ENCODE measurements at places on chromosomes 3 and 15.

DNA sequence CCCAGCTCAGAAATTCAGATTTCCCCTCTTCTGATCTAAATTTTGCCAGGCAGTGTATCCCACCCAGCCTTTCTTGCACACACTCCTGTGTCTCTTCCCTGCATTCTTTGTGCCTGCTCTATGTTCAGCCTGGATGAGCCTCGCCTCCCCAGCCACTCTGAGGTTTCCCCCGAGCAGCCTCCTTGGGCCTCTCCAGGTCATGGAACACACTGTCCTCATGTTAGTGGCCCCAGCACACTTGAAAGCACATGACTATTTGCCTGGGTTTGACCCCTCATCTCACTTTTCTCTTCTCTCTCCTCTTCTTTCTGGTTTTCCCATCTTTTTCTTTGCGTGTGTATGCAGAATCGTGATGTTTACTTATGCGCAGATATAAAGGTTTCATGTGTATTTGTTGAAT is 3.1 kb downstream of the THSD4 start:
- no peak for DNase-seq

DNA sequence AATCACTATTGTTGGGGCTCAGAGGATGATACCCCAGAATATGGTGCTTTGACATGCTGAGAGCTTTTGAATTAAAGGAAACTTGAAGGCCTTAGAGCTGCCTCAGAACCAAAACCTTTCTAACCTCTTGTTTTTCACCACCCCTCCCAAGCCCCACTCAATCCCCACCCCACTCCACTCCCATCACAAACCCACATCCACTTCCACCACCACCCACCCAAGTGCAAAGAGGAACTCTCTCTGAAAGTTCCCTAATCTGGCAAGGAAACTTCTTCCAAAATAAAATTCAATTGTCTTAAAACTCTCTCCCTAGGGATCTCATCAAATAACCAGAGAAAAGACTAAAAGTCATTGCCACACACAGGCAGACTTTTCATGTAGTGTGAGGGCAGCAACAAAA is 301.2 kb upstream of the ARHGEF26 start:
- no peak for DNase-seq

GRCh38 chr3:42705058-42705767 is 2.6 kb upstream of the HHATL start:
- DNase-seq: no peak

DNA sequence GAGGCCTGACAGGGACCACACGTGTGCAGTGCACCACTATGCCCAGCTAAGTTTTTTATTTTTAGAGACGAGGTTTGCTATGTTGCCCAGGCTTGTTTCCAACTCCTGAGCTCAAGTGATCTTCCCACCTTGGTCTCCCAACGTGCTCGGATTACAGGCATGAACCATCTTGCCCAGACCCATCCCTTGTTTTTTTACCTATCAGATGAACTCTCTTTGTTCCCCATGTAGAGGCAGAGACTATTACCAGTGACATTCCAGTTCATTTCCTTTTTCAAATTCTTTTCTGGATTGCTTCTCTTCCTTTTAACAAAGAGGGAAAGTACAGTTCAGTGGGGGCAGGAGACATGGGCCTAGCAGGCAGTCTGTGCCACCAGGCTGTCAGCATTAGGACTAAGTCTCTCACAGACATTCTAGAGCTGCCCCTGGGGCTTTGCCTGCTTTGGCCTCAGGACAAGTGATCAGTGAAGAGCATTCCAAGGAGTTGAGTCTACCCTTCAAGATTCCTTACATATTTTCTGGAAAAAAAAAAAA is 103.5 kb upstream of the SLC7A14 start:
- no peak for DNase-seq

DNA sequence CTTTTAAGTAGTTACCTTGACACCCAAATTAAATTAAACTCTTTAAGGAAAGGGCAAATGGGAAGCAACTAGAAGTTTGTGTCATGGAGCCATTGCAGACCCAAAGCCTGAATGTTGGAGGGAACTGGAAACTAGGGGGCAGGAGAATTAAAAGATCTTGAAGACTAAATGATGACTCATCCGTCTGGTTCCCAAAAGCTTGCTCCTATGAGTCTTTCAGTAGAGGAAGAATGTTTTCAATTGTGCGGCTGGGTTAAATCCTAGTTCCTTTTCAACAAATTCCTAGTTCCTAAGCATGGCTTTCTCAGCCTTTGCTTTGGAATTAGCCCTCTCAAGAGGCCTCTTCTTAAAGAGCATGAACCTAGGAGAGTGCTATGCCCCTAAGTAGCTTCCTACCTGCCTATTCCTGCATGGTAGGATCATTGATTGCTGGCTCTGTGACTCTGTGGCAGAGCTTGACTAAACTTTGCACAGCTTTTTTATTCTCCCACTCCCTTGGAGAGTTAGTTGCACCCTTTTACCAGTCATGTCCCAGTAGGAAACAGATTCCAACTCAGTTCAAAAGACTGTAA is 17.7 kb downstream of the CLEC3B start:
- peak; percentile 7 for DNase-seq

- DNase-seq: no peak
Measured at GRCh38 chr3:46285931-46286619, 43.8 kb downstream of the CCR3 start.
